ENCODE measurements at places on chromosomes 2 and 18. TPM values are rescaled to one million over a fixed set of nuclear protein-coding genes. Genes with fewer than 3 reads are reported as not detected.

The FBLN7 gene
- total RNA-seq, result 3.2 TPM

The EFHD1 gene
- total RNA-seq, result 0.45 TPM

The CTLA4 gene
- total RNA-seq, result not detected

The SERPINB13 gene
- total RNA-seq, result not detected

The ITGB6 gene
- total RNA-seq, result not detected

The AGXT gene
- not detected for total RNA-seq

The CD207 gene
- total RNA-seq, result not detected

The NR4A2 gene
- 0.41 TPM for total RNA-seq

The LBX2 gene
- total RNA-seq, result 3.0 TPM

The ABCG8 gene
- total RNA-seq, result not detected

The FAM237A gene
- total RNA-seq, result not detected

The ATAD2B gene
- 22.4 TPM for total RNA-seq

The MEIS1 gene
- total RNA-seq, result 78.2 TPM

The SLC9A4 gene
- not detected for total RNA-seq

The PSMA8 gene
- total RNA-seq, result not detected

The DES gene
- 4.7 TPM for total RNA-seq

The TXNDC2 gene
- 0.16 TPM for total RNA-seq

The CDKL4 gene
- 0.90 TPM for total RNA-seq

The IL36G gene
- total RNA-seq, result not detected

The MC4R gene
- not detected for total RNA-seq

The RPRM gene
- total RNA-seq, result not detected

The PRKAG3 gene
- 0.41 TPM for total RNA-seq

The SCYGR1 gene
- not detected for total RNA-seq

The GCG gene
- total RNA-seq, result not detected

The EFEMP1 gene
- 1,009 TPM for total RNA-seq

The CNTNAP5 gene
- not detected for total RNA-seq

The CFC1 gene
- total RNA-seq, result not detected

The STON1 gene
- 24.6 TPM for total RNA-seq

The MYOM1 gene
- total RNA-seq, result 0.90 TPM
